ENCODE measurements at places on chromosomes 6 and 20. TPM values are rescaled to one million over a fixed set of nuclear protein-coding genes. Genes with fewer than 3 reads are reported as not detected.

DNA sequence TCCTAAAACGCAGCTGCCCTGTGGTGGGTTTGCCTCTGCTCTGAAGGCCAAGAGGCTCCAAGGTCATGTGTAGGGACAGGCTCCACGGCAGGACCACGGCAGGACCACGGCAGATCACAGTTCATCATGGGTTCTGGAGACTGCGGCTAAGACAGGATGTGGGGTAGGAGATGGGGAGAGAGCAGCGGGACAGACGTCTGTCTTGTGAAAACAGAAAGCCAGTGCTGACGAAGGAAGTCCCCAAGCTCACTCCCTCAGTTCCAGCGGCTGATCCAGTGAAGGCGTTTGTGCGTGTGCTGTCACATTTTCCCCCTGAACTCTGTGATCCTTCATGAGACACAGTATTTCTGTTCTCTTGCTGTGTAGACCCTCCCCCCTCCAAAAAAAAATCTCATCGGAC is 67.9 kb upstream of the PTGIS start:
- DNase-seq: no peak

- peak; percentile 89 for DNase-seq
Measured at GRCh38 chr20:1827974-1828785, 67.0 kb upstream of the SIRPA start.

DNA sequence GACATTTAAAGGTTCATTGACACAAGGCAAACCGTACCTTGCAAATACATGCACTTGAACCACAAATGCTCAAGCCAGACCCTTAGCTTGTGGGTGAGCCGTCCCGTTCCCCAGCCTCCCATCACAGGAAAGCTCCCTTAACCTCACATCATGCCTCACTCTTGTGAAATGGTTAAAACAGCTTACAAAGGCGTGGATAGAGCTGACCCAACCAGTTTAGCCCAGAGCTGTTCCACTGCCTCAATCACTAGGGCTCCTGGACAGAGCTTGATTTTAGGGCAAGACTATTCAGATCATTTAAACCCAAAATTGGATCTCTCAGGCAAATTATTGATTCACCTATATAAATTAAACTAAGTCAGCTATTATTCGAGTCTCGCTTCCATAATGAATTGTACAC is 229.6 kb upstream of the TAB2 start:
- no peak for DNase-seq

GRCh38 chr6:108673602-108674001 is 112.9 kb downstream of the FOXO3 start:
- DNase-seq: peak; percentile 78

DNA sequence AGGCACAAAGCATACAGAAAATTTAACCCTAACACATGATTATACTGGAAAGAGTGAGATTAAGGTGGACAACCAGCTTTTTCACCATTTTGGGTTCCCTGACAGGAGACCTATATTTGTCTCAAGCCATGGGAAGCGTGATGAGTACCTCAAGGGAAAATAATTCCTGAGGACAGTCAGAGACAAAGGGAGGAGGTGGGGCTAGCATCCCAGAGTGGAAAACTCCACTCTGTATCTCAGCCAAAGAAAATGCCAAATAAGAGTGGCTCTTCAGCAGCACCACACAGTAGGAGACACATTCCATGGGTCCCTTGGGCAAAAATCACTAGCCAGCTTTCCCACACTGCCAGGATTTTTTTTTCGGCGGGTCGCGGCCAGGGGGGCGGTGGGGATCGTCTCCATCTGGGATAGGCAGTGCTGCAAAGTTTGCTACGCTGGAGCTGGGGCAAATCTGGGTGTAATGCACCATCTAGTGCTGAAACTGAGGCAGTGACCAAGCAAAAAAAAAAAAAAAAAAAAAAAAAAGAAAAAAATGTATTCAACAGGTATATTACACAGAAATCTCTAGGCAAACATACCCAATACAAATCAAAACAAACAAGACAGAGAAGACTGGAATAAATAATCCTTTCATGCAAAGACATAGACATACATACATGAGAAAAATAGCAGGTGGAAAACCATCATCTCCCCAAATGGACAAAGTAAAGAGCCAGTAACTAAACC is 77.3 kb upstream of the SLC35F1 start:
- peak; percentile 47 for DNase-seq

- DNase-seq: no peak
Measured at GRCh38 chr6:24831771-24832716, 33.3 kb upstream of the ARMH2 start.

GRCh38 chr20:50794181-50794845 is 548 bp upstream of the BCAS4 start:
- DNase-seq: no peak

DNA sequence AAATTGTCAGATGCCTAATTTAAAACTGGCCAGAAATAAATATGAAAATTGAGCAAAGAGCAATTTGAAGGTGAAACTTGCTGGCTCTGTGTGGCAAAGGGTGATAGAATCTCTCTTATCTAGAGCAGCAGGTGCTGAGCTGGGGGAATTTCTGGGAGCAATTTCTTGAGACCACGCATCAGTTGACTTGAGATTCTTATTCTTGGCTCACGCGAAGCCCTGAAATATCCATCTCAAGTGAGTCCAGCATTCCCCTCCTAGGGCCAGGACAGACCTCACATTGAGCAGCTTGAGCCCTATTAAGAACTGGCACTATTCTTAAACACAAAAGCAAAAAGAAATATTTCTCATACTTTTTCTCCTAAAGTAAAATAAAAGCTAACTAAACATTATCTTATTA is 66.3 kb downstream of the MAP7 start:
- no peak for DNase-seq

DNA sequence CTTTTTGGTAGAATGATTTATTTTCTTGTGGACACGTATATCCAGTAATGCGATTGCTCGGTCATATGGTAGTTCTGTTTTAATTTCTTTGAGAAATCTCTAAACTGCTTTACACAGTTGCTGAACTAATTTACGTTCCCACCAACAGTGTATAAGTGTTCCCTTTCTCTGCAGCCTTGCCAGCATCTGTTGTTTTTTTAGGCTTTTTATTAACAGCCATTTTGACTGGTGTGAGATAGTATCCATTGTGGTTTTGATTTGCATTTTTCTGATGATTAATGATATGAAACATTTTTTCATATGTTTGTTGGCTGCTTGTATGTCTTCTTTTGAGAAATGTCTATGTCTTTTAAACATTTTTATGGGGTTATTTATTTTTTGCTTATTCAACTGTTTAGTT is 196.7 kb downstream of the MOXD1 start:
- no peak for DNase-seq

- DNase-seq: no peak
Measured at GRCh38 chr20:845226-845868, 11.8 kb downstream of the FAM110A start.

DNA sequence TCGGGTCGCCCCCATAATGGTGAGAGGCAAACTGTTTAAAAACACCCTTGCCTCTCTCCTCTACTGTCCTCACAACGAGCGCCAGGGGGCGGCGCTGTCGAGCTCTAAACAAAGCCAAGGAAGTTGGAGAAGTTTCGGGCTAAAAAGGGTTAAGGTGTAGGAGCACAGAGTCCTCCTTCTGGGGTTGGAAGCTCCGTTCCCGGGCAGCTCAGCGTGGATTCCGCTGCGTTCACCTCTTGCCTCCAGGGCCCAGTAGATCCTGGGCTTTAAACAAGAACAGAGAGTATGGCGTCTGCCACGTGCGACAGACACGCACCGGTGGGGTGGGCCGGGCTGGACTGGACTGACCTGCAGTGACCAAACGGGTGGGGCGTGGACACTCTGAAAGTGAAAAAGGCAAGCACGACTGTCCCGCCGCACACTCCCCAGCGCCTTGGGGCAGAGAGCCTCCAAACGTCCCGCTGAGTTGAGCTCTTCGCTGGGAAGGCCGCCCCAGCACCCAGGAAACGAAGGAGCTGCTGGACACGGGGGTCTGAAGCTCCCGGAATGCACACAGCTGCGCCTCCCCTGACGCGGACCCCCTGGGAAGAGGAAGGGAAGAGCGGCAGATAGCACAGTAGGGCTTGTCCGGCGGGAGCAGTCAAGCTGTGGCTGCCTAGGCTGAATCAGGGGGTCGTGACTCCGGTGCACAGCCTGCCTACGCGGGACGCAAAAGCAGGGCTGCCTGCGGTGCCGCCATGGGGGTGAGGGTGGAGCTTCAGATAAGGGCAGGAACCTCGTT is 1.6 kb upstream of the THBD start:
- peak; percentile 70 for DNase-seq

GRCh38 chr6:129817821-129818220 is 43.3 kb downstream of the TMEM244 start:
- DNase-seq: no peak

- DNase-seq: peak; percentile 15
Measured at GRCh38 chr6:55212156-55212555, 37.8 kb downstream of the HCRTR2 start.

- no peak for DNase-seq
Measured at GRCh38 chr6:126773112-126773805, 345.2 kb upstream of the RSPO3 start.

DNA sequence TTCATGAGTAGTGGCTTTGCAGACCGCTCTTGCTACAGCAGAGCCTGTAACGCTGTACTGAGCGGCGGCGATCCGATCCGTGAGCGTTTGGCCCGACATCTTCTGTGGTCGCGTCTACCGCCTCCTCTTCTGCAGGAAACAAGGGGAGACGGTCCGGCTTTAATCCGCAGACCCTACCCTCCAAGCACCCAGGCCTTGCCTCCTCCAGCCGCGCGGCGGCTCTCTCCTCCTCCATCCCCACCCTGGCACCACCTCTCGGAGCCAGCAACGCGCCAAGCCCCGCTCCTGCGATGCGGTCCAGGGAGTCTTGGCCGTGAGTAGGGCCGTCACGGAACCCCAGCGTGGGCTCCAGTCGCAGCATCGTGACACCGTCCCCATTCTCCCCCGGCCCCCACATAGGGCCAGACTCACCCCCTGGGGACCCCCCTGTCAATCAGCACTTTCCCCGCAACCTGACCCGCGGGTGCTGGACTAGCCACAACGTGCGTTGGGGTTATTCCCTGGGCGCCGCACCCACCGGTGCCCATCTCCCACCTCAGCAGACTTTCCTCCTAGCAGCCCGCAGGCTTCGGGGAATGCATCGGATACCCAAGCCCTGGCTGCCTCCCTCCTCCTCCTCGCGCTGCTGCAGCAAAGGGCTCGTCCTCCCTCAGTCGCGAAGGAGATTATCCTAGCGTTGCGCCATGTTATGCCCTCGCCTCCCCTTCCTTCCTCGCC is 914 bp downstream of the SNAP91 start:
- DNase-seq: no peak

DNA sequence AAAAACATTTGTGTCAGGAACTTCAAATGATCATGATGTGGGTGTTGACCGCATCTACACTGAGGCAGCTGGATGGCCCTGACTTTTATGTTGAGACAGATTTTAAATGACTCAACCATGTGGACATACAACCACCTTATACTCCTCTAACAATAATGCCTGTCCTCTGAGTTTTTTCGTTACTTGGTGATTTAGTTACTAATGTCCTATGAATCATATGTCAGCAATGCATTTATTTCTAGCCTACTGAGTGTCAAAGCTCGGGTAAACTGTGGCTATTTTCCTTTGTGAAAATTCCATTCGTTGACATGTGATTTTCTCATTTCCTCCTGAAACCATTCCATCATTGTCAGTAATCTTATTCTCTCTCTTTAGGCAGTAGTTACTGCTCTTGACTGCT is 38.9 kb upstream of the NKX2-4 start:
- peak; percentile 91 for DNase-seq

GRCh38 chr6:150046943-150047342 is 21.6 kb upstream of the RAET1L start:
- no peak for DNase-seq

DNA sequence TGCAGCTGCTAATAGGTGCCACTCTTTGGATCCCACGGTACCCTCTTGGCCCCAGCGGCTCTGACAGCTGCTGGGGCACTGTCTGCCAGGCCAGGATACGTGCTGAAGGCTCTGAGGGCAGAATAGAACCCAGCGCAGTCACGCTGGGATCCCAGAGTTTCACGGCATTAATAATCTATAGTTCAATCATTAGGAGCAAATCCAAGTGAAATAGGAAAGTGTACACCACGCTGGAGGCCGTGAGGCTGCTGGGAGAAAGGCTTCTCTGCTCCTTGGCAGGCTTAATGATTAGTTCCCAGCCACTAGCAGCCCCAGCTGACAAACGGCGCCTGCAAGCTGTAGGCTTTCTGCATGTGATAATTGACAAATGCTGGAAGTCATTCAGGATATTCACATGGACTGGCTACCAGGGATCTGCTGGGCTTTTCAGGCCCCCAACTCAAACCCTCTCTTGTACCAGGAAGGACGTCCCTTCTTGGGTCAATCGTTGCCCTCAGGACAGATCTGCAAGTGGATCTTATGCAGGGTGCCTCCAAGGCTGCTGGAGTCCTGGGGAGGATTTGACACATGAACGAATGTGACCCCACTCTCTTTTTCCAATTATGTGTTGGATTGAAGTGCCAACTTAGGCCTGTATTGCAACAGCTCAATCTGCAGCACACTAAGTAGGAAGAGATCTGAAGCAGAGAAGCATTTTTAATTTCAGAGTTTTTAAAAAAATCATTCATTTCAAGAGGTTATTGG is 50.1 kb upstream of the INSM1 start:
- DNase-seq: no peak

DNA sequence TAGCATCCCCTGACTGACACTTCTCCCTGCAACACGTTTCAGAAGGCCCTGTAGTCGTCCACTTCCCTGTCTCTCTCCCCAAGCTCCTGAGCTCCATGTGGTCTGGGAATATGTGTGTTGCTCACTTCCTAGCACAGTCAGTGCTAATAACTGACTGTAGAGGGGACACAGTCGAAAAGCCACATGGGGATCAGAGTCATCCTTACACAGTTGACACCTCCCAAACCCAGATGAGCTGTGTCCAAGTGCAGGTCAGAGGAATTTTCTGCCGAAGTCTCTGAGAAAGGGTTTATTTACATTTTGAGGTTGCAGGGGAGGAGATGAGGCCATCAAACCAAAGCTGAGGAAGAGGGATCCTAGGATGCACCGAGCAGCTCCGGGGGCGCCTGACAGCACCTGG is 3.5 kb upstream of the ADAM33 start:
- no peak for DNase-seq

DNA sequence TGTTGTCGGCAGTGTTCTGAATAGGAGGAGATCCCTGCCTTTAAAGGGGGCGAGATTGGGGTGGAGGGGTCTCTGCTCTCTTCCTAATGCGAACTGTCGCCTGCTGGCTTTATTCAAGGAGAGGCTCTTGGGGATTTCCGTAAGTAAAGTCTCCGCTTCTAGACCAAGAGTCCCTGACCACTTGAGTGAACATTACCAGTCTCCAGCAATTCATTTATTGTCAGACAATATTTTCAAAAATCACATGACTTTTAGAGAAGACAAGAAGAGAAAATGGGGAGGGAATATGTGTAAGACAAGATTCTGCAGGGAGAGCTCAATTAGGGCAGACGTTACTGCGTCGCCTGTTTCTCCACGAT is 21.2 kb downstream of the POM121L2 start:
- DNase-seq: no peak

GRCh38 chr6:137861550-137862337 is 5.3 kb upstream of the TNFAIP3 start:
- DNase-seq: no peak

DNAH8 gene
- 0.06 TPM for total RNA-seq

GNMT gene
- total RNA-seq: 0.47 TPM

CD24 gene
- total RNA-seq: 125 TPM

GDAP1L1 gene
- total RNA-seq: not detected

SRSF12 gene
- total RNA-seq: not detected

ERVFRD-1 gene
- total RNA-seq: not detected

OGFRL1 gene
- total RNA-seq: 5.2 TPM

C6orf132 gene
- total RNA-seq: 66.0 TPM

VGLL2 gene
- total RNA-seq: not detected

GRM1 gene
- total RNA-seq: not detected

NRSN2 gene
- 50.7 TPM for total RNA-seq

SPDEF gene
- 190 TPM for total RNA-seq

PLTP gene
- 56.6 TPM for total RNA-seq

Data from PC-3 (cell line).